Stimulated activated CD4-positive, alpha-beta T cell treated with anti-CD3 and anti-CD28 coated beads, Interleukin-1b, Interleukin-23, amount 100 ng/mL, for 1 hour (primary cell): ENCODE measurements at places on chromosomes 4 and X.

GRCh38 chrX:54447461-54447860, 7.3 kb downstream of the TSR2 start:
- DNase-seq: no peak

GRCh38 chrX:118614150-118614549, 113.3 kb upstream of the IL13RA1 start:
- DNase-seq: no peak

DNA sequence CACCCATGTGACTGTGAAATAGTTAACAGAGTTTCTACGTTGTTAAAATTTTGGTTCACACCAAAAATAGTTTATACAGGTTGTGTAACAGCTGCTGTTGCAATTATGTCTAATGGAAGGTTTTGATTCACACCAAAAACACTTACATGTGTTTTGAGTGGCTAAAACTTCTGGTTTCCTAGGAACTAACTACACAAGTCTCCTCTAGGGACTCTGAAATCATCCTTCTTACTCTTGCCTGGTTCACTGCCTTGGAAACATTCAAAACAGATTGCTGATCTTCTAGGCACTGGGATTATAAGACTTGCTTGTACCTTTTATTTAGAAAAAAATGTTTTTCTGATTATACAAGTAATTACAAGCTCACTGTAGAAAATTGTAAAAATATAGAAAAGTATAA, 14.9 kb upstream of the MORC4 start:
- no peak for DNase-seq

DNA sequence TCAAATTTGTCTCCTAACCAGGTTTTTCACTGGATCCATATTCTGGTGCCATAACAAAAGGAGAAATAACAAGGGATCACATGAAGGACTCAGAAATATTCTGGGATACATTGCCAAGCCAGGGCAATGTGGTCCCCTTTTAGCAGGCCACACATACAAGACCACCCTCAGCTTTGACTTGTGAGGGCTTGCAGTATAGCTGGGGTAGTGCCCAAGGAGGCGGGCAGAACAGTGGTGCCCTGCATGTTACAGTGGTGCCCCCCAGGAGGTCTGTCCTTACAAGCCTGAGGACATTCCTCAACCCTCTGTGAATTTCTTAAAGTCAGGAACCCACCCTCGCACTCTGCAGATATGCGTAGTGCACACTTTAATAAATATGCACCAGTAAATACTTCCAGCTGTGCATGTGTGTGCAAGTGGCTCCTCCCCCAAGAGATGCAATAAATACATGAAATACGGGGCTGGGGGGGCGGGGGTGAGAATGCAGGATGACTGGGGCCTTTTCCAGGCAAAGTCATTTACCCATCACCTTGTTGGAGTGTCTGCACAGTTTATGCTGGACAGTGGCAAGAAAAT, 34.4 kb upstream of the TBL1X start:
- no peak for DNase-seq

GRCh38 chrX:119604766-119605463, 1.3 kb downstream of the NKRF start:
- no peak for DNase-seq

DNA sequence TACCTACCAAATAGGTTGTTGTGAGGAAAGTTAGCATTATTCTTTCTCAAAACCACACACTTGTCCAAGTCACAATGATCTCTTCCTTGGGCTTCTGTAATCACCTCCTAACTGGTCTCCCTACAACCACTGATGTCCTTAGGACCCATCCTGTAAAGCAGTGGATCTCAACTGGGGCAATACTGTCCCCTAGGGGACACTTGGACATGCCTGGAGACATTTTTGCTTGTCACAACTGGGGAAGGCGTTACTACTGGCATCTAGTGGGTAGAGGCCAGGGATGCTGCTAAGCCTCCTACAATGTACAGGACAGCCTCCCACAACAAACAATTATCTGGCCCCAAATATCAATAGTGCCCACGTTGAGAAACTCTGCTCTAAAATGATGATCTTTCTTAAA, 118.7 kb upstream of the AP1S2 start:
- no peak for DNase-seq

GRCh38 chrX:67718926-67719325, 175.1 kb downstream of the AR start:
- DNase-seq: no peak

DNA sequence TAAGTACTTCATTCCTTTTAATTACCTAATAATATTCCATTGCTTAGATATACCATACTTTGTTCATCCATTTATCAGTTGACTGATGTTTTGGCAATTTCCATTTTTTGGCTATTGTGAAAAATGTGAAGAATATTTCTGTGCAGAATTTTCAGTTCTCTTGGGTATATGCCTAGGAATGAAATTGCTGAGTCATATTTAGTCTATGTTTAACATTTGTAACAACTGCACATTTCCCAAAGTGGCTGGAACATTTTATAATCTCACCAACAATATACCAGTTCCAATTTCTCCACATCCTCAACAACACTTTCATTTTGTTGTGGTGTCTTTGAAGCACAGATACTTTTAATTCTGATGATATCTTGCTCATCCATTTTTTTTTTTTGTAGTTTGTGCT, 215.5 kb downstream of the PDGFC start:
- DNase-seq: no peak

GRCh38 chr4:96056346-96056934, 216.5 kb downstream of the PDHA2 start:
- DNase-seq: no peak

DNA sequence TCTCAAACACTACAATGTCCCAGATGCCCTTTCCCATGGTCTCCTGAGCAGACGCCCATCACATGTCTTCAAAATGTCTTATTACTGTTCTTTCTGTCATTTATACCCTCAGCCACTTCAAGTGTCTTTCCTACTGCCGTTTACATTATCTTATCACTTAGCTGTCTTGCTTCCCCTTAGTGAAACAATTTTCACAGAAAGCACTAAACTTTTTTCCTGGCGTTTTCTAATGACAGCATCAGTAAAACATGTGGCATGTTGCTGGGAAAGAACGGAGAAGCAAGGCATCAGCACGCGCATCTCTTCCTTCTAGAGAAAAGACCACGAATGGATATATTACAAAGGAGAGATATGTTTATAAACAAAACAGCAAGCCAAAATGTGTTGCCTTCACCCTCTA, 189.7 kb upstream of the SLIT2 start:
- DNase-seq: no peak
